NCI-H1092 (cell line): ENCODE measurements at places on chromosomes 2 and 18.
A peak's percentile ranks its signal among the peaks of the same experiment; 100 is the strongest.

DNA sequence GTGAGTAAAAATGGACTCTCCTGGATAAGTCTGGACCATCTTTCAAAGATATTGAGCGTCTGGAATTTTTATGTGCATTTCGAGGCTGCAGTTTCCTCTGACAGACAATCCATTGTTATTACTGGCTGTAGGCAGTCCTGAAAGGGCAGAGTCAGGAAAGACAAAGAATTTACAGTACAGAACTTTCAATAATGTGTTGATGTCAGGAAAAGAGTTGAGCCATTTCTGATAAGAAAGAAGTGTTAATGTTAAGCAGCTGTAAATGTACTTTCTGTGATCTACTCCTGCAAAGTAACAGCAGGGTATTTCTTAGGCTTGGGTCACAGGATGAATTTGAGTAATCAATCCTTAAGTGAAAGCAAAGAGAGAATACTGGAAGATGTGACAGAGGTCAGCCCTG is 29.8 kb downstream of the TSPYL6 start:
- no peak for DNase-seq

DNA sequence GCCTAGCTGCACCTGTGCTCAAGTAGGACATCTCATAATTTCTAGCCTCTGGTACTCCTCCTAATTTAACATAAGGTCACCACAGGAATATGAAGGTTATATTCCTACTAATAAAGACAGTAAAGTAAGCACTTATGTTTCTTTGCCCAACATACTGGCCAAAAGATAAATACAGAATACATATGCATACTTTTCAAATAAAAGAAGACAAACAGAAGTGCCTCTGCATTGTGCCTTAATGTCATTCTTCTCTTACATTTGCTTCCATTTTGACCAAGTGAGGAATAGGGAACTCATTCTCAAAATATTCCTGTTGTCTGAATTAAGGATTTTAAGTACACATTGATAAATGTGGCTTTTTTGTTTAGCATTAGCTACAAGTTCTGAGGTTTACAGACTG is 5.6 kb downstream of the BCL11A start:
- no peak for DNase-seq

DNA sequence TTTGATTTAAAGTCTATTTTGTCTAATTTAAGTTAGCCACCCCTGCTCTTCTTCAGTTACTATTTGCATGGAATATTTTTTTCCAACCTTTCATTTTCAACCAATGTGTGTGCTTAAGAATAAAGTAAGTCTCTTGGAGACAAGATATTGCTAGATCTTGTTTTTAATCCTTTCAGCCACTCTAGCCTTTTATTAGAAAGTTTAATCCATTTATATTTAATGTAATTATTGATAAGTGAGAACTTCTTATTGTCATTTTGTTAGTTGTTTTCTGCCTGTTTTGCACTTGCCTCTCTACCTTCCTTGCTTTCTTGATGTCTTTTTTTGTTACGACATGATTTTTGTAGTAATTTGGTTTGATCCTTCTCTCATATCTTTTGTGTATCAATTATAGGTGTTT is 46.4 kb downstream of the CCDC148 start:
- DNase-seq = no peak

DNA sequence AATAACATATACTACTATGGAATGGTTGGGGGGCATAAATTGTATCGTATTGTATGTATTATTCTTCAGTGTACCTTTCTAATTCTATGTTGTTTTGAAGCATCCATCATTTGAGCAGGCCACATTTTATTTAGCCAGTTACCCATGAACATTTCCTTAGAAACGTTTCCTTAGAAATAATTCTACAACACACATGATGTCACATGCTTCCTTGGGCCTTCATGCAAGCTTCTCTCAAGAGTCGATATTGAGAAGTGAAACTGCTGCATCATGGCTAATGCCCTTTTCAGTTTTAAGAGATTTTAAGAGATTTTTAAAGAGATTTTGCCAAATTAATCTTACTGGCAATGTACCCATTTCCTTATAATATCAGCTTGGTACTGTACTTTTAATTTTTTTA is 63.9 kb downstream of the ALPK2 start:
- no peak for DNase-seq

DNA sequence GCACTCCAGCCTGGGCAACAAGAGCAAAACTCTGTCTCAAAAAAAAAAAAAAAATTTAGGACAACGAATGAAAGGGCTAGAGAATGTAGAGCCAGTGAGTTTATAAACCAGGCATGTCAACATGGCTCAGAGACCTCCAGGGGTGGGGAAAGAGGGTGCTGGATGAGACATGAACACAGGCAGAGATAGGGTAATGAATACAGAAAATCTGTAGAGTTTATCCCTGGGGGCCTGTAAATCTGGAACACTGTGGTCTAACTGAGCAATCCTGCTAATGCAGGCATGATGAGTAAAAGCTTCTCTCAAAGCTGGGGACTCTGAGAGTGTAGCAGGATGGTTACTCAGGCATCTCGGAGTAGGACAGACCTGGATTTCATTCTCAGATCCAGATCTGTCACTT is 59.2 kb upstream of the IGFBP2 start:
- no peak for DNase-seq

DNA sequence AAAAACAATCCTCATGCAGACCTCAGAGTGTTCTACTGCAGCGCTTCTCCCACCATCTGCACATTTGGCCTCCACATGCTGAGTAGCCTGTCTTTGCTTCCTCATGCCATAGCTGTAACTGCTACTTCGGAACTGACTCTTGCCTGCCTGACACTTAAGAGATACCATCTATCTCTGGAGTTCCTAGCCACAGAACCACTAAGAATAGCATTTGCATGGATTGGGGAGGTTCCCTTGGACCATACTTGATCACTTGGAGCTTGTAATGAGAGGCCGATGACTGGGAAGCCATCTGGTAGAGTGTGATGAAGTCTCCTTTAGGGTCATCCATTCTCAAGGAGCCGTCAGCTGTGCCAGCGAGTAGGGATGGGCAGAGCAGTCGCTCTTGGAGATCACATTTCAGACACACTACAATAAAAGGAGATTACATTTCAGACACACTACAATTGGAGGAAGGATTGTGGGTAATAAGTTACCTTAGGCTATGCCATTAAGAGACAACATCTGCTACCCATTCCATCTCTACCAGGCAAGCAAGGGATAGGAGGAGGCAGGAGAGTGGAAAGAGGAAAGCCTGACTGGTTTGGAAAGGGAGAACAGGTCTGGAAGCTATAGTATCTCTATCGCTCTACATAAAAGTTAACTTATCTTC is 21.8 kb downstream of the DOK1 start:
- no peak for DNase-seq

DNA sequence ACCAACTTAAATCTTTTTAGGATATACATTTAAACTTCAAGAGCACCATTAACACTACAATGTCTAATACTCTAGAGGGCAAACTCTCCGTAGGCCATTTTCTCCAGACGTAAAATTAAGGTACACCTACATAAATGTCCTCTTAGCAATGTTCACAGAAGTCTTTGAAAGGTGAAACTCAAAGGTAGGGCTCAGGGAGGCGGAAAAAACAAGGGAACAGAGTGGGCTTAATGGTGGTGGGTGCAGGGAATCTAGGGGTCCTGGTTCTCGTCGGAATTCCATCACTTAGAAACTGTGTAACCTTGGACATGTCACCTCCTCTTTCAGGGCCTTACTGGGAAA is 668 bp downstream of the NFU1 start:
- DNase-seq = no peak

DNA sequence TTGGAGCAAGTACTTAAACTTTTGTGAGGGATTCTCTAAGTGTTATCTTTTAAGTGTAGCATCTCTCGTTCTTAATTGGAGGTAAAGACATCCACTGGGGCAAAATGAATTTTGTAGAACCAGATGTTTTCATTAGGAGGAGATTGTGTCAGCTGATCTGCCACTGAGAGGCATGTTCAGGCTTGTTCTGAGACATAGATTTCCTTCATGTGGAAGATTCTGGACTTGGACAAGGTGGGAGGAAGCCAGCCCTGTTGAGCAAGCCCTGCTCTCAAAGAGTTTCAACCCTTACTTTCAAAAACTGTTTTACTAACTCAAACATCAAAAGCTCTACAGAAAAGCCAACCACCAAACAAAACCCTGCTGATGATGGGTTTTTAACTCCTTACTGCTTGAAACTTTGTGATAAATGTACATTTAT is 6.5 kb downstream of the MAP4K4 start:
- no peak for DNase-seq

DNA sequence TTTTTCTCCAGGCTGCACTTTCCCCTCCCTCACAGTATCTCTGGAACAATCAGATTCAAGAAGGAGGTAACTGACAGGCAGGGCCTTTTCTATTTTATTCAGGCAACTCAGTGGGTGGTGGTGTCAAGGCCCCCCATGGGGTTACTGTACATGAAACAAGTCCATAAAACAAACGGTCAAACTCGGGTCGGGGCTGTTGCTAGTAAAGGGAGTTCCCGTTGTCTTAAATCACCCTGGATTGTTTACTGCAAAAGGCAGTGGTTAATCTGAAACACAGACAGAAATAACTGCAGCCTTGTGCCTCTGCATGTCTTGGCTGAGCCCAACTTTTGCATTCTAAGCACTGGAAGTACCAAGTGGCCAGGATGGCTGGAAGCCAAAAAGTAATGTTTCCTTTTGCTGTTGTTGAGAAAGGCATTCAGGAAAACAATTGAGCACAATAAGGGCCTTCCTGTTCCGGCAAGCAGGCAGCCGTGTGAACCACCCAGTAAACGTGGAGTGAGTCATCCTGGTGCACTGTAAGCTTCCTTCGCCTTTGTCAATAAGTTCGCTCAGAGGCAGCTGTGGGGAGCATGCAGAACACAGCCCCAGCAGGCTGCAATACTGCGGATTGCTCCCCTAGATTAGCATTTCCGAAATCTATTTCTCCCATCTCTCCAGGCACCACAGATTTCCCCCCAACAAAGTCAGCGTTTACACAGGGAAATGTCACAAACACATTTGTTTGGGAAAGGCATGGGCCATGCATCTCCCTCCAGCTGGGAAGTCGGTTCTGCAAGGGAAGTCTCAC is 149.6 kb downstream of the IRS1 start:
- no peak for DNase-seq

- no peak for DNase-seq
Measured at GRCh38 chr2:217102956-217103355, 243.1 kb upstream of the TNP1 start.

DNA sequence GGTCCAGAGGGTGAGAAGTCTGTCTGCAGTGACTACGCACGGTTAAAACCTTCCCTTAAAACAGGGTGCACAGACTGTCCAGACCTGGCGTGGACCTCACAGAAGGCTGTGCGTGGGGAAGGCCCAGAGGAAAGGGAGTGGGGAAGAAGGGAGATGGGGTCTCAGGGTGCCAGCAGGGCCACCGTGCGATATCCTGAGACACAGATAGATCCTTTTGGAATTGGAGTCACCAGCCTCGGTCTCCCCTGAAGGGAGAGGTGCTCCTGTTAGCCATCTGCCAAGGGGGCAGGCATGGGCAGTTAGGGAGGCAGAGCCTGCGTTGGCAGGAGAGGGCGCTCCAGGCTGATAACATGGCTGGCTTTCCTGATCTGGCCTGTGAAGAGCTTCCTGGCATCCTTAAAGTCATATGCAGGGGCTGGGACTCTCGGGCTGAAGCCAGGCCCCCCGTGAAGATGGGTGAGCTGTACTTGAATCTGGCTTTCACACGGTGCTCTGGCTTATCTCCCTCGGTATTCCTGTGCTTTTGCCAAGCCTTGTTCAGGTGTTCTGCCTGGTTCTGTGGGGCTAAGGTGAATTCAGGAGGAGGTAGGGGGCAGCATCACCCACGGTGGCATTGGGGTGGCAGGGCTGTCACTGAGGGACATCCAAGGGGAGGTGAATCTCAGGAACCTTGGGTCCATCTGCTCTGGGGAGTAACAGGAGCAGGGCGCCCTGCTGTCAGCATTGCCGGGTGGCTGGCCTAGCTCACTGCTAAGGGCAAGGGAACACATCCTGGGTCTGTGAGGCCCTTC is 107.2 kb upstream of the SMAD2 start:
- DNase-seq = no peak

- no peak for DNase-seq
Measured at GRCh38 chr2:189900726-189901125, 116.5 kb downstream of the PMS1 start.

DNA sequence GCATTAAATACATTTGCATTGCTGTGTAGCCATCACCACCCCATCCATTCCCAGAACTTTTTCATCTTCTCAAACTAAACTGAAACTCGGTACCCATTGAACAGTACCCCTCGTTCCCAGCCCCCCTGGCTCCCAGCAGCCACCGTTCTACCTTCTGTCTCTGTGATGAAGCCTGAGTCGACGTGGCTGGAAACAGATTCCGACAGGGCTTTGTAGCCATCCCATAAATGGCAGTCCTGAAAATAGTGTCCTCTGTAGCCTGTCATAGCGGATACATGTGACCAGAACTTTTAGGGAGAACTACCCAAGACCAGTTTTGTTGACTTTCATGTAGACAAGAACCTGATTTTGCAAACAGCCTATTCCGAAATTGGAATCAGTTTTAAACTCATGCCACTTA is 59.1 kb downstream of the TSHZ1 start:
- DNase-seq = no peak

- no peak for DNase-seq
Measured at GRCh38 chr2:127145280-127145895, 38.4 kb upstream of the BIN1 start.

GRCh38 chr2:227828477-227828912 is 14.9 kb downstream of the CCL20 start:
- DNase-seq = no peak

- no peak for DNase-seq
Measured at GRCh38 chr2:113233593-113234550, 44.8 kb downstream of the PAX8 start.

- peak; percentile 62 for DNase-seq
Measured at GRCh38 chr2:26911911-26912861, 58.3 kb upstream of the MAPRE3 start.

DNA sequence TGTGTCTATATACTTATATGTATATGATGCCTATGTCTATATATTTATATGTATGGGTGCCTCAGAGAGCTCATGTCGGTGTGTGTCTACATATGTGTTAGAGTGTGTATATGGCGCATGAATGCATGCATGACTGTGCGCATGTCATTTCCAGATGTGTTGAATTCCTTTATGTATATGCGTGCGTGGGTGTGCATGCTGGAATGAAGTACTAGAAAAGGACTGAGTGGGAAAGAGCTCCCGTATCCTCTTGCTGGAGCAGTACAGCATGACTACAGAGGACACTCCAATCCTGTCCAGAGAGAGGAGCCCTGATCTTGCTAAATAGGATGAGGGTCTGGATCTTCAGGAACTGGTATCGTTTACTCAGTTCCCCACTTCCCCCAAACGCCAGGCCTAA is 56.8 kb upstream of the LRPPRC start:
- no peak for DNase-seq

DNA sequence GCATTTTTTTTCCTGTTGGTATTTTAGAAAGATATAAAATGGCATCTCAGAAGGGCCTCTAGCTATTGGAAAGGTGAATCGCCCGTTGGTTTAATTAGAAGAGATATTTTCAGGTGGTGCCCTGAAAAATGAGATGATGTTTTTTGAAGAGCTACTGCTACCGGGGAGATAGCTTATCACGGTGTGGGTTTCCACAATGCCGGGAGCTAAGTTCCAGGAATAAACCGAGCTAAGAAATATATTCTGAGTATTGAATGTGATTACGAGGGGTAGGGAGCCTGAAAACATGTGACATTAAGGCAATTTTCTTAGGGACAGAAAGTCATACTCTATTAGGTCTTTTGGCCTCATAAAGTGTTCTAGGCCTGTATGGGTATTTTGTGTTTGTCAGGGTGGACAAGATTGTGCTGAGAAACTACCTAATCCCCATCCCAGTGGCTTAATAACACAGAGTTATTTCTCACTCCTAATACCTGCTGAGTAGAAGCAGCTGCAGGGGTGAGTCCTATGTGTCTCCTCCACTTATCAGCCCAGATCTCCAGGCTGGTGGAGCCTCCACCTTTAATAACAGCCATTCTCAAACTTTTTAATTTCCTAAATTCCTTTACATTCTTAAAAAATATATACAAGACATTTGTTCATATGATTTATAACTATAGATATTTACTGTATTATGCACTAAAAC is 150.2 kb downstream of the LRRTM1 start:
- DNase-seq = no peak
